ENCODE measurements at places on chromosomes 2 and 18. TPM values are rescaled to one million over a fixed set of nuclear protein-coding genes. Genes with fewer than 3 reads are reported as not detected.

DNA sequence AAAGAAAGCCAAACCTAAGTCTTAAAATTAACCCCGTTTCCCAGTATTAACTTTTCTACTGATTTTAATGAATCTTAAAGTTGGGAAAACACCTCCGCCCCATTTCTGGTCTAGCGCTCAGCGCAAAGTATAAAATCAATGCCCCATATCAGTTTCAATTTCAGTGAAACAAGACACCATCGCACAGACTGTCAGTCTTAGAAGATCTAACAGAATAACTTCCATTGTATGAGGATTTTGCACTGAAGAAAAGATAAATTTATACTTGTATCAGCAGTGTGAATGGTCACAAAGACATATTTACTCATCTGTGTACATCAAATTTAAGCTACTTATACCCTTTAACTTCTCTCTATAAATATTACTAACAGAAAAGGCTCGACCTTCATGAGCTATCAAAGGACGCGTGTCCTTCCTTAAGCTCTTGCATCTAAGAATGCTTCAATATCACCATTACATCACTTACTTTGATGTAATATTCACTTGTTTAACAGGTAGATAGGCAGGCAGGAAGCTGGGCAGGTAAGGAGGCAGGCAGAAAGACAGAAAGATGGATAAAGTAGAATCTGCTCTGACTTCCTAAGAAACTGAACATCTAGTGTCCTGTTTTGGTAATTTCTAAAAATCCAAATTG, 183.0 kb downstream of the TCF4 start:
- no peaks in the 10 kb centered on the region for H3K36me3 ChIP-seq
- DNase-seq: no peak
- H3K27ac ChIP-seq: no peak overlapping the region
- no peak overlapping the region for H3K4me3 ChIP-seq
- H3K27me3 ChIP-seq: no peaks in the 10 kb centered on the region

DNA sequence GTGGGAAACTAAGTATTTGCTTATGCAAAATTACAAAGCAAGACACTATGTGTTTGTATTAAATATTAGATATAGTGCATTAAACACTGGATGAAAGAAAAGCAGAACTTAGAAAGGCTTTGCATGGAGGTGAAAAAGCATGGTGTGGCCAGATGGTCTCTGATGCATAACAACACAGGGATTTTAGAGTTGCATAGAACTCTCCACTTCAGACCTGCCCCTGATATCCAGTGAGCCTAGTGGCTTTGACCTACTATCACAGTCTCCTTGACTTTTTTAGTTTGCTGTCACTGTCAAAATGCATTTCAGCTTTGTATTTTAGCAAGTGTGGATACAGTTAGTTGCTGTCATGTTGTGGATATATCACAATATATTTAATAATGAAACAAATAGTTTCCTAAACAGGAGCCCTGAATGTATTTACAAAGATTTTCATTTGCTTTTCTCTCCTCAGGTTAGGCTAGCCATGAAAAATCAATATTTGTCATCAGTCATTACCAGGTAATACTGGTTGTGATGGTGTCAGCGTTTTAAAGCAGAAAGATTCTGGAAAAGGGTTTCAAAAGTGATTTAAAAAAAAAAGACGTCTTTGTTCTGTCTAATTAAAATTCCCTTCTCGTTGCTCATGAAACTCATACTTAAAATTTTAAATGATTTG, 5.2 kb downstream of the CSRNP3 start:
- H3K27me3 ChIP-seq: peaks cover 3% of the 10 kb centered on the region
- H3K36me3 ChIP-seq: no peaks in the 10 kb centered on the region
- no peak for DNase-seq
- no peaks in the 10 kb centered on the region for H3K4me1 ChIP-seq
- H3K4me3 ChIP-seq: no peak overlapping the region

DNA sequence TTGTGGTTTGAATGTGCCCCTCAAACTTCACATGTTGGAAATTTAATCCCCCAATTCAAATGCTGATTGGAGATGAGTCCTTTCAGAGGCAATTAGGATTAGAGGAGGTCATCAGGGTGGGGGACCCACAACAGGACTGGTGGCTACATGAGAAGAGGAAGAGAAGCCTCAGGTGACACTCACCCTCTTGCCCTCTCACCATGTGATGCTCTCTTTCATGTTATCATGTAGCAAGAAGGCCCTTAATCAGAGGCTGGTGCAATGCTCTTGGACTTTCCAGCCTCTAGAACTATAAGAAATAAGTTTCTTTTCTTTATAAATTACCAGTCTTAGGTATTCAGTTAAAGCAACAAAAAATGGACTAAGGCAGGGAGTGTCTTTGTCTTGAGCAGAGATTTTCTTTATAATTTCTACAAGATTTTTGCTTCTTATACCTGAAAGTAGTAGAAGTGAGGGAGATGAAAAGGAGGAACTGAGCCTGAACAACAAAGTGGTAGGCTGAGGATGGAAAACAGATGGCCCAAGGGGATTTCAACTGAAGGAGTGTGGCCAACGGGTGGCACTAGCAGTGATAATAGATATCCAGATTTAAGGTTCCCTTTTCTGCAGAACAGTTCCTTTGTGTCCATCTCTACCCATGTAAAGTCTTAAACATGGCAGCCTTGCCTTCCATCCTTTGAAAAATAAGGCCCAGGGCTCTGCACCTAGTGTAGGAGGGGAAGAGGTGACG, 49.2 kb upstream of the TGIF1 start:
- no peak overlapping the region for H3K4me3 ChIP-seq
- H3K4me1 ChIP-seq: peaks cover 9% of the 10 kb centered on the region
- no peak for DNase-seq
- H3K36me3 ChIP-seq: no peaks in the 10 kb centered on the region
- H3K27me3 ChIP-seq: no peaks in the 10 kb centered on the region

GRCh38 chr2:216385478-216385877, 13.2 kb upstream of the MARCHF4 start:
- no peaks in the 10 kb centered on the region for H3K36me3 ChIP-seq
- H3K4me3 ChIP-seq: no peak overlapping the region
- no peak overlapping the region for H3K27ac ChIP-seq
- peaks cover 17% of the 10 kb centered on the region for H3K4me1 ChIP-seq
- DNase-seq: no peak

GRCh38 chr2:151855111-151855510, 26.9 kb upstream of the ARL5A start:
- H3K27me3 ChIP-seq: no peaks in the 10 kb centered on the region
- H3K4me1 ChIP-seq: no peaks in the 10 kb centered on the region
- H3K36me3 ChIP-seq: no peaks in the 10 kb centered on the region
- no peak overlapping the region for H3K4me3 ChIP-seq

DNA sequence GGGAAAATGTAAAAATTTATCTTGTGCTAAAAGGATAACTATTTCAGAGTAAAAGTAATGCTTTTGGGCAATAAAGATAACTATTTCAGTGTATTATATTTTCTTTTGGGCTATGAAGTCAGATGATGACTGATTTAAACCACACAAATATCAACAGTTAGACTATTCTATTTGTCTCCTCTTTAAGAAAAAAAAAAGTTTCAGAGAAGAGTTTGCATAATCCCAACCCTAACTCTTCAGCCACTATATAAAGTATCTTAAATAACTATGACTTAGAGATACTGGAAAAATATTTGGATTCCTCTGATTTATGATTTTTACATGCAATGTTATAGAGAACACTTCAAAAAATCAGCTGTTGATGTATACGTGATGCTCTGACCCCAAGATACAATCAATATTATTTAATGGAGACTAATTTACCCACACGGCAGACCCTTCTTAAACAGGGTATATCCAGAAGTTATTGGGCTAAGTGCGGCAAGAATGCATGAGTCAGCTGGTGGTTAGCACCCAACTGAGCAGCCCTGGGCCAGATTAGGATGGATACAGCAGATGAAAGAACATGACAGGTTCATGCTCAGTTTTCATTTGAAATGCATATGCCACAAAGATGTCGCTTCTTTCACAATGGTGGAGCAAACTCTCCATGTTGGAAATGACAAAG, 279.0 kb downstream of the AFF3 start:
- no peaks in the 10 kb centered on the region for H3K36me3 ChIP-seq
- no peaks in the 10 kb centered on the region for H3K27me3 ChIP-seq
- peaks cover 24% of the 10 kb centered on the region for H3K4me1 ChIP-seq
- no peak overlapping the region for H3K27ac ChIP-seq

GRCh38 chr18:48160622-48161021, 230.2 kb upstream of the SMAD2 start:
- H3K36me3 ChIP-seq: no peaks in the 10 kb centered on the region
- H3K4me3 ChIP-seq: no peak overlapping the region
- DNase-seq: no peak

IL1B gene
- total RNA-seq: not detected

- H3K27me3 ChIP-seq: peaks cover 24% of the 10 kb centered on the region
- peaks cover 15% of the 10 kb centered on the region for H3K4me1 ChIP-seq
- H3K4me3 ChIP-seq: no peak overlapping the region
- no peak overlapping the region for H3K27ac ChIP-seq
These were observed 213.2 kb downstream of the GBX2 start for GRCh38 chr2:235954888-235955480.

ACMSD gene
- not detected for total RNA-seq

GKN2 gene
- not detected for total RNA-seq

- no peaks in the 10 kb centered on the region for H3K36me3 ChIP-seq
- H3K27ac ChIP-seq: no peak overlapping the region
- no peak for DNase-seq
- H3K27me3 ChIP-seq: peaks cover 21% of the 10 kb centered on the region
These were observed 88.3 kb upstream of the MBOAT2 start for GRCh38 chr2:9091811-9092210.

GRCh38 chr2:221337957-221338685, 234.0 kb downstream of the EPHA4 start:
- no peak overlapping the region for H3K27ac ChIP-seq
- no peak overlapping the region for H3K4me3 ChIP-seq
- peaks cover 3% of the 10 kb centered on the region for H3K27me3 ChIP-seq

DNA sequence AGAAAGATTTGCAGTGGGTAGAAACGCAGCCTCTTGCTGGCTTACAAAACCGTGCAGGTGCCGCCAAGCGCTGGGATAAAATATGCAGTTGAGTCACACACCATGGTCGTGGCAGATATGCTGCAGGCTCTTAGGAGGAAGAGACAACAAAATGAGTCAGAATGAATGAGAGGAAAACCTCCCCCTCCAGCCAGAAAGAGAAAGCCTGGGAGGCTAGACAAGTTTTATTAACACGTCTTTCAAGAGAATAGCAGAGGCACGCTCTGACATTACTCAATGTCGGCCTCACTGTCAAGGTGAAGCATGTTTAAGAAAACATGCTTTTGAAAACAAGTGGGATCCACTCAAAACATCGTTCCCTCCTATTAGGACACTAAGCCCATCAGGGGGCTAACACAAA, 37.1 kb upstream of the ZCCHC2 start:
- peaks cover 11% of the 10 kb centered on the region for H3K4me1 ChIP-seq
- peaks cover 5% of the 10 kb centered on the region for H3K36me3 ChIP-seq
- H3K27ac ChIP-seq: no peak overlapping the region
- H3K4me3 ChIP-seq: no peak overlapping the region

KIAA2012 gene
- not detected for total RNA-seq

PIEZO2 gene
- total RNA-seq: not detected

DNA sequence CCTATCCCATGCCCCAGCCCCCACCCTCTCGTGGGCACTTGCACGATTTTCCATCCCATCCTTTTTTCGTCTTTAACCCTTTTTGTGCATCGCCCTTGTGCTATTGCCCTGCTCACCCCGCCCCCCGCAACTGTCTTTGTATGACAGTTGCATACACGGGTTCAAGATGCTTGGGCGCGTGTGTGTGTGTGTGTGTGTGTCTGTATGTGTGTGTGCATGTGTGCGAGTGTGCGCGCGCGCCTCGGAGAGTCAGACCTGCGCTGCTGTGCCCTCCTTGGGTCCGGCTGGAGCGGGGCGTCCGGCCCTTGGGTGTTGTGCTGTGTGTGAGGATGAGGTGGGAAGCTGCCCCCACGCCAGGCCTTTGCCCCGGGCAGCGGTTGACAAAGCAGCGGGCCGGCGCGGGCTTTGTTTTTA, 230.7 kb downstream of the HAUS1 start:
- H3K27ac ChIP-seq: peak overlapping the region; percentile 66
- peaks cover 26% of the 10 kb centered on the region for H3K4me1 ChIP-seq
- no peaks in the 10 kb centered on the region for H3K36me3 ChIP-seq
- peaks cover 65% of the 10 kb centered on the region for H3K27me3 ChIP-seq
- peak; percentile 51 for DNase-seq

DNA sequence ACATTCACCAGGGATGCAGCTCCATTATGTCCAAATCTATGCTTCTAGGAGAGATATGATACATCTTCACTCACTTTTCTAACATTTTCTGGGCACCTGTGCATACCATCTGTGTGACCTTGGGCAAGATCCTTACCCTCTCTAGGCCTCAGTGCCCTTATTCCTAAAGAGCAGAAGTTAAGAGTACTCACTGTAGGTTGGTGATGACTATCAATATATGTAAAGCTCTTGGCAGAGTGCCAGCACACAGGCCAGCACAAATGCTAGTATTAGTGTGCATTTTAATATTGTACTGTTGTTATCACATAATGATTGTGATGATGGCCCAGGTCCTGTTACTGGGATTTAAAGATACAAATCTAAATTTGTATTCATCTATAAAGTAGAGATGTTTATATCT, 199.2 kb downstream of the RAD51AP2 start:
- H3K27ac ChIP-seq: no peak overlapping the region
- no peaks in the 10 kb centered on the region for H3K36me3 ChIP-seq
- no peak overlapping the region for H3K4me3 ChIP-seq

GALNT13 gene
- 0.32 TPM for total RNA-seq

SERPINB2 gene
- not detected for total RNA-seq

GRCh38 chr2:62202019-62202722, 6.3 kb downstream of the B3GNT2 start:
- H3K27ac ChIP-seq: peak overlapping the region; percentile 96
- DNase-seq: peak; percentile 45
- H3K4me3 ChIP-seq: peak overlapping the region; percentile 96
- H3K27me3 ChIP-seq: no peaks in the 10 kb centered on the region
- peaks cover 61% of the 10 kb centered on the region for H3K36me3 ChIP-seq

EN1 gene
- total RNA-seq: not detected

- H3K4me1 ChIP-seq: no peaks in the 10 kb centered on the region
- no peak for DNase-seq
- H3K4me3 ChIP-seq: no peak overlapping the region
- H3K27me3 ChIP-seq: no peaks in the 10 kb centered on the region
- no peak overlapping the region for H3K27ac ChIP-seq
These were observed 105.9 kb upstream of the STPG4 start for GRCh38 chr2:47260971-47261370.

DNA sequence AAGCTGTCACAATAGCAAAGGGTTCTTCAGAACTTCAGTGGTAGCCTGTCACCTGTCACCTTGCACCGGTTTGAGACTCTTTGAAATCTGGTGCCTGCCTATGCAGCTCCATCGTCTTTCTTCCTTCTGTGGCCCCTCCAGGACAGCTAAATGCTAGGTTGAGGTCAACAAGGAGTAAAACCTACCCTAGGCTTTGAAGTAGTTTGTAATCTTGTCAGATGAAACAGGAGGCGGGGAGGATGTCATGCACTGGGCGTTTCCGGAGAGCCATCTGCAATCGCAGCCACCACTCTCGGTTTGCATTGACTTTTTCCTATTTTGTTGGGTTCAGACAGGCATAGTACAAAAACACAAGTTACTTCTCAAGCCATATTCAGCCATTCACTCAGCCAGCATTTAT, 116.7 kb downstream of the LPIN1 start:
- peaks cover 5% of the 10 kb centered on the region for H3K27me3 ChIP-seq
- H3K4me3 ChIP-seq: no peak overlapping the region
- no peaks in the 10 kb centered on the region for H3K36me3 ChIP-seq

GRCh38 chr2:25079050-25079635, 37.3 kb downstream of the EFR3B start:
- no peak for DNase-seq
- no peak overlapping the region for H3K27ac ChIP-seq

GRCh38 chr2:203122317-203122986, 107.8 kb downstream of the NBEAL1 start:
- H3K36me3 ChIP-seq: no peaks in the 10 kb centered on the region
- no peak for DNase-seq
- no peak overlapping the region for H3K4me3 ChIP-seq
- H3K27me3 ChIP-seq: no peaks in the 10 kb centered on the region
- no peaks in the 10 kb centered on the region for H3K4me1 ChIP-seq
- no peak overlapping the region for H3K27ac ChIP-seq

LYPD6B gene
- total RNA-seq: not detected
